NCI-H1092 (cell line): ENCODE measurements at places on chromosomes 12 and 14.

GRCh38 chr12:88628856-88629509 is 48.7 kb upstream of the KITLG start:
- peak; percentile 54 for DNase-seq

GRCh38 chr12:12803186-12803585 is 10.0 kb upstream of the DDX47 start:
- peak; percentile 2 for DNase-seq

- no peak for DNase-seq
Observed at GRCh38 chr12:61355105-61355504, 905.1 kb upstream of the USP15 start.

DNA sequence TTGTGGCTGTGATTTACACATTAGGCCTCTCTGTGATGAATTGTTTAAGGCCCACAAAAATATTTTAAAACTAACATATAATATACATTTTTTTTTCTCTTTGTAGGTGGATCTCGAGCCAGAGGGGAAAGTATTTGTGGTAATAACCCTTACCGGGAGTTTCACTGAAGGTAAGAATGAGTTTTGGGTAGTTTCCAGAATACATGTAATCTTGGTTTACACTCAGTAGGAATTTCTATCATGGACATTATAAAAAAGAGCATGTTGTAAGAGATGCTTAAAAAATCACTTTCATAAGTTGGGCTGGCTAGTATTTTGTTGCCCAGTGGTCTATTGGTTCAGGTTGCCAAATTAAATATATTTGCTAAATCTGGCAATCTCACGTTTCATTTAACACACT is 69.7 kb downstream of the PRKCH start:
- no peak for DNase-seq

DNA sequence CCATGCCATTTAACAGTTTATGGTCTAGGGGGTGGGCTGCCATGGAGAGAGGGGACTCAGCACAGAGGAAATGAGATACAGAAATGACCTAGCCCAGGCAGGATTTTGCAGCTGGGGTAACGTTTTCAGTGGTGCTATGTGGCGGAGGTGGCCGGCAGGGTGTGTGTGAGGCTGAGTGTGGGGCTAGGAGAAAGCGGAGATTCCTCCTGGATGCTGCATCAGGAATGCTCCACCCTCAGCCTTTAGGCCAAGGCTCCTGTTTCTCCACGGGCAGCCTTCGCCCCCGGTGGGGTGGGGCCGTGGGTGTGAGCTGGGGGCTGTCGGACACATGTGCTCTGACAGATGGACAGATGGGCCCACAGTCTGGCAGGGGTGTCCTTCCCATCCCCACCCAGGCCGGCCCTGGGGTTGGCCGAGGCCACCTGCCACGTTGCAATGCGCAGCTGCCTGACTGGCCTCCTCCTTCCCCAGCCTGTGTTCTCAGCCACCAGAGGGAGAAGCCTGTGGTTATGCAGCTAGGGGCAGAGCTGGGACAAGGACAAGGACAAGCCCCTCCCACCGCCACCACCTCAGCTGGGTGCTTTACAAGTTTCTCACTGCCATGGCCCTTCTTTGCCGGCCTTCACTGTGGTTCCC is 44.3 kb downstream of the TEAD4 start:
- no peak for DNase-seq

GRCh38 chr12:18932715-18933114 is 194.8 kb downstream of the CAPZA3 start:
- DNase-seq: no peak

GRCh38 chr14:99708449-99708848 is 24.4 kb downstream of the CYP46A1 start:
- DNase-seq: no peak

GRCh38 chr12:15208871-15209656 is 12.2 kb downstream of the RERG start:
- no peak for DNase-seq

DNA sequence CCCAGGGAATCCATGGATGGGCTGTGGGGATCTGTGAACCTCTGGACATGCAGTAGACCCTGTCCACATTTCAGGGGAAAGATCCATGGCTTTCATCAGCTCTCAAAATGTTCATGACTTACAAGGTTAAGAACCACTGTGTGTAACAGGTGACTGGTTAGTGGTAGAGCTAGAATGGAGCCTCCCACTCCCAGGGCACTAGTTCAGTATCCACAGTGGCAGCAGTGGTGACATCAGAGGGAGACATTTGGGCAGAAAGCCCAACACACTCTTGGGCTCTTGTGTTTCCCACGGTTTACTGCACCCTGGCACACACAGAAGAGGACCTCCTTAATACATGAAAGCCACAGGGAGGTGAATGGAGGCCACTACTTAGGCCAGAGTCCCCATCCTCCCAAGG is 9.1 kb downstream of the KRT74 start:
- no peak for DNase-seq

GRCh38 chr14:103735815-103736545 is 20.4 kb downstream of the ZFYVE21 start:
- DNase-seq: no peak

GRCh38 chr14:49767571-49768300 is at the start of gene KLHDC2:
TSS of gene KLHDC2 (plus strand) at chr14:49768153. CDS start at chr14:49768469, 316 bp downstream.
- peak; percentile 85 for DNase-seq

GRCh38 chr12:73531752-73532151 is 1005.9 kb upstream of the ATXN7L3B start:
- DNase-seq: no peak

- no peak for DNase-seq
Observed at GRCh38 chr12:53227836-53228235, 4.2 kb downstream of the RARG start.

- DNase-seq: no peak
Observed at GRCh38 chr12:58321414-58321813, 380.0 kb downstream of the ATP23 start.

GRCh38 chr14:75449696-75450095 is 21.9 kb downstream of the JDP2 start:
- DNase-seq: no peak

GRCh38 chr12:89663577-89664357 is 44.9 kb downstream of the ATP2B1 start:
- DNase-seq: no peak

GRCh38 chr14:56805201-56805991 is 4.9 kb downstream of the OTX2 start:
- no peak for DNase-seq

- DNase-seq: no peak
Observed at GRCh38 chr12:13177373-13177772, 19.2 kb upstream of the EMP1 start.

GRCh38 chr12:115817389-115817788 is 460.1 kb downstream of the MED13L start:
- DNase-seq: no peak

DNA sequence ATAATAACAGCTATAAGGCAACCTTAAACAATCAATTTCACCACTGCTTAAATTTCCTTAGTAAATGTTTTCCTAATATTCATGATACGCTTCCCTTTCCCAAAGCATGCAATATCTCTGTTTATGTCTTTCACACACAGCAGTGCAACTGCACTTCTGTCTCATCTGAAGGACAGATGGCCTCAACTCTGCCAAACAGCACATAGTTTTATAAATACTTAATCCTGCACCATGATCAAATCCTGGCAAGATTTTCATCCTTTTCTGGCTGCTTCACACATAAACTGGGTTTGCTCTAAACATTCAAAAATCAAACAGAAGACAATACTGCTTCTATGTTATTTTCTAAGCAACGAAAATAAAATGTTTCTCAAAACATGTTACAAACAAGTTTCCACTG is 266.3 kb downstream of the ITPR2 start:
- DNase-seq: no peak

GRCh38 chr12:89899651-89900050 is 191.0 kb upstream of the ATP2B1 start:
- no peak for DNase-seq

- no peak for DNase-seq
Observed at GRCh38 chr14:61568572-61569011, 126.7 kb upstream of the HIF1A start.

- DNase-seq: no peak
Observed at GRCh38 chr14:100525615-100526014, 61.6 kb downstream of the BEGAIN start.

DNA sequence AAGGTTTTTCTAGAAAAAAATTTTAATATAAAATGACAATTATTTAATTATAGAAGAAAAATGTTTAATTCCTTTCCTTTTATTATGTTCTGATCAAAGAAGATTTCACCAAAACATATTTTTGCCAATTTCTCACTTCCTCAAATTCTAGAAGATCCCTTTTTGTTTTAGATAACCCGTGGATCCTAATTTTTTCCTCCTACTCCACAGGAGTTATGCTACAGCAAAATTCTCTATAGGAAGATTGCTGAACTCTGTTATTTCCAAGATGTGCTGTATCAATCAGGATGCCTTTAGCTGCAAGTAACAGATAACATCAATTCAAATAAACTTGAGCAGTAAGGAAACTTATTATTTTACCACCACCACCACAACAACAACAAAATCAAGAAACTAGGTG is 3.8 kb upstream of the SNX6 start:
- no peak for DNase-seq

DNA sequence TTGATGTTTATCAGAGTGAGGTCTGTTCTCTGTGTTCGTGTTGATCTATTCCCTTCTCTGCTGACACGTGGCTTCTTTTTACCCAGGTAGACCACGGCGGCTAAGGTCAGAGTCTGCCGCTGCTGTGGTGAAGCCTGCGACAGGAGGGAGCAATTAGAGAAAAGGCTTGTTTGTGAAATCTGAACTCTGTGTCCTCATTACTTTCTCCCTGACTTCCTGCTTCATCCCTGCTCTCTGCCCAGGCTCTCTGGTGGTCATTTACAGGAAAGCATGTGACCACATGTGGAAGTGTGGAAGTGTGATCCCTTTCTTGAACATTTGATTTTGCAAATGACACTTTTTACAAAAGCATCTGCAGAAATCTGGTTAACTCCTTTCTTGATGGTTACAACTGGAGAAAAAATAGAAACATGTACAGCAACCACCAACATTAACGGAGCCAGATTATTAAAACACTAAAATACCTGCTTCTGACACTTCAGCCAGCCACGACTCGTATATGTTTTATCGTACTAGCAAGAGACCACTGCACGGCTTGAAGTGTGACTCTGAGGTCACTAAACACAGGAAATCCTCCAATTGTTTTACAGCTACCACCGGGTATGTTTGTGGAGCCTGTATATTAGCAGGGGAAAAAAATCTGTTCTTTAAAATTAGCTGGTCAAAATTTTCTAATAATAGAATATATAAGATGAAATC is 388.6 kb upstream of the TMPO start:
- no peak for DNase-seq

DNA sequence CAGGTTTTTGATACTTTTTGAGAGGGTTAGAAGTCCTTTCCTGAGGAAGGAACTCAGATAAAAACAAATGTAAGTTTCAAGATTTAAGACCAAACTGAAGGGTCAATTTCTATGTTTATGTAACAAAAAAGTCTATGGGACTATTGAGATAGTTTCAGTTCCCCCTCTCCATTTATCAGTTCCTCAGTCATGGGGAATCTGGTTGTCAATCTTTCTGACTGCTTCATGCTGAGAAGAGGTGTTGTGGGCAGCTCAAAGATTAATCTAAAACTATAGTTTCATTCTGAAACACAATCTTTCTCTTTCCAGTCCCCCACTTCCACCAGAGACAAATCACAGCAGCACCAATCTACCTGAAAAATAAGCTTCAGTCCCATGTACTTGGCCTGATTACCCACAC is 93.7 kb downstream of the KCNMB4 start:
- DNase-seq: no peak

- DNase-seq: no peak
Observed at GRCh38 chr14:23572836-23573235, 5.2 kb upstream of the AP1G2 start.

GRCh38 chr12:26283046-26283445 is 87.7 kb downstream of the SSPN start:
- DNase-seq: no peak

DNA sequence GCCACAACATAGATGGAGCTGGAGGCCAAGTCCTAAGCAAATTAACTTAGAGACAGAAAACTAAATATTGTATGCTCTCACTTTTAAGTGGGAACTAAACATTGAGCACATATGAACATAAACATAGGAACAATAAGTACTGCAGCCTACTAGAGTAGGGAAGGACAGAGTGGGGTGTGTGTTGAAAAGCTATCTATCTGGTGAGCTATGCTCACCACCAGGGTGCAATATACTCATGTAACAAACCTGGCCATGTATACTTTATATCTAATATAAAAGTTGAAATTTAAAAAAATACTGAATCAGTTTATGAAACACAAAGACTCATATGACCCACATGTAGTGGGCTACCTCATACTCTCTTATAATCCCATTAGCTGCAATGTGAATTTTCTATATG is 1305.0 kb downstream of the LRFN5 start:
- no peak for DNase-seq

DNA sequence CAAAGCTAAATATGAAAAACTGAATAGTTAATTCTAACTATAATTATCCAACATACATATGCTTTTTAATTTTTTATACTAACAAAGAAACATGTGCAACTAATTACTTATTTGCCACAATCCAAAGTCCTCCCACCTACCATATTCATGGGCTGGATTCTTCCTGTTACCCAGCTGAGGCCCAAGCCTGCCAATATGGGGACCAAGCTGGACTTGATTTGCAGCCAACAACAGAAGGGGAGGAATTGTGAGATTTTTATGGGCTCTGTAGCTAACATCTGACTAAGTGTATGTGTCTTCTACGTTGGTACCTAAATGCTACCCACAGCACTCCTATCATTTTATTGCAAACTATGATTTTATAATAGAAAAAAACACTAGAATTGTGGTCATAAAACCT is 13.1 kb upstream of the ANKS1B start:
- no peak for DNase-seq

DNA sequence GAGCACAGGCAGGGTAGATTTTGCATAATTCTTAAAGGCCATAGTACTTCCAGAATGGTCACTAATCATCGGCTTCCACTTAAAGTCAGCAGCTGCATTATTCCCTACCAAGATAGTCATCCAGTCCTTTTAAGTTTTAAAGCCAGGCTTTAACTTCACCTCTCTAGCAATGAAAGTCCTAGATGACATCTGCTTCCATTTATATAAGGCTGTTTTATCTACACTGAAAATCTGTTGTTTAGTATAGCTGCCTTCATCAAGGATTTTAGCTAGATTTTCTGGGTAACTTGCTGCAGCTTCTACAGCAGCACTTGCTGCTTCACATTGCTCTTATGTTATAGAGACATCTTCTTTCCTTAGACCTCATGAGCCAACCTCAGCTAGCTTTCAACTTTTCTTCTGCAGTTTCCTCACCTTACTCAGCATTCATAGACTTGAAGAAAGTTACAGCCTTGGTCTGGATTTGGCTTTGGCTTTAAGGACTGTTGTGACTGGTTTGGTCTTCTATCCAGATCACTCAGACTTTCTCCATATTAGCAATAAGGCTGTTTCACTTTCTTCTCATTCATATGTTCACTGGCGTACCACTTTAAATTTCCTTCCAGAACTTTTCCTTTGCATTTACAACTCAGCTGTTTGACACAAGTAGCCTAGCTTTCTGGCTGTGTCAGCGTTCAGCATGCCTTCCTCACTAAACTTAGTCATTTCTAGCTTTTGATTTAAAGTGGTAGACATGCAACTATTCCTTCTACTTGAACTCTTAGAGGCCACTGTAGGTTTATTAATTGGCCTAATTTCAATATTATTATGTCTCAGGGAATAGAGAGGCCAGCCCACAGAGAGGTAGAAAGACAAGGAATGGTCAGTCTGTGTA is 209.9 kb upstream of the GARIN2 start:
- DNase-seq: no peak

- no peak for DNase-seq
Observed at GRCh38 chr12:10126413-10126812, 3.6 kb downstream of the CLEC7A start.

GRCh38 chr12:31325524-31325875 is 450 bp downstream of the SINHCAF start:
- DNase-seq: no peak
